ENCODE measurements at places on chromosomes 2 and 18.

DNA sequence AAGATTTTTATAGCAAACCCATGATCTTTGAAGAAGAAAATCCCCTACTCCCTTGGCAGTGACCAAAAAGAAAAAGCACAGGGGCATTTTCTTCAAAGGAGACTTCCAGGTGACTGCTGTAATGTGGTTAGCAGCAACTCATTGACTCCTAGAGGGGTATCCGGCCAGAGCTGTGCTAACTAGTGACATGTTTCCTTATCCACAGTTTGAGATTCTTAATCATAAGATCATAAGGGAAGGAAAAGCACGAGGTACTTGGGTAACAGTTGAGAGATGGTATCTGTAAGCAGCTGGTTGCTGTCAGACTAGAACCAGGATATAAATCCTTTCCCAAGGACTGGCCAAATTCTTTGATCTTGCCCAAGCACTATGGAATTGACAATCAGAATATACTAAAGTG is 124.7 kb downstream of the MREG start:
- H3K27ac ChIP-seq, result no peak overlapping the region
- no peak for DNase-seq

GRCh38 chr2:77831471-77831870 is 309.3 kb upstream of the LRRTM4 start:
- no peak for DNase-seq
- H3K4me1 ChIP-seq, result no peaks in the 10 kb centered on the region
- no peak overlapping the region for H3K4me3 ChIP-seq
- no peaks in the 10 kb centered on the region for H3K27me3 ChIP-seq
- no peak overlapping the region for H3K27ac ChIP-seq

DNA sequence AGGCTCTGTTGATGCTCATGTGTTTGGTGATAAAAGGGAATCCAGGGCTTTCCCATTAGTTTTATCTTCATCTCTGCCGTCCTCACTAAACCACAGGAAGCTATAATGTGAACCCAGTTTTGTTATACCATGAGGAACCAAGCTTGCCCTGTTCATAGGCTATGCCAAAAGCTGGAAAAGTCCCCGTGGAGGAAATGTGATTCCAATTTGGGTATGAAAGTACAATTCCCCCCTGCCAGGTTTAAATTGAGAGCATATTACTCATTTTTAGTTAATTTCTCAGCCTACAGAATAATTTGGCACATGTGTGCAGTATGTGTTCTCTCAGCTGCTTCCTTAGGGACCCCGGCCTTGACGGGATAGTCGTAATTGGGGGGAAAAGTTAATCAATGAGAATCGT is 327.4 kb downstream of the RND3 start:
- no peak overlapping the region for H3K27ac ChIP-seq
- no peak overlapping the region for H3K4me3 ChIP-seq
- peaks cover under 1% of the 10 kb centered on the region for H3K36me3 ChIP-seq
- no peaks in the 10 kb centered on the region for H3K4me1 ChIP-seq
- no peak for DNase-seq
- no peaks in the 10 kb centered on the region for H3K27me3 ChIP-seq

DNA sequence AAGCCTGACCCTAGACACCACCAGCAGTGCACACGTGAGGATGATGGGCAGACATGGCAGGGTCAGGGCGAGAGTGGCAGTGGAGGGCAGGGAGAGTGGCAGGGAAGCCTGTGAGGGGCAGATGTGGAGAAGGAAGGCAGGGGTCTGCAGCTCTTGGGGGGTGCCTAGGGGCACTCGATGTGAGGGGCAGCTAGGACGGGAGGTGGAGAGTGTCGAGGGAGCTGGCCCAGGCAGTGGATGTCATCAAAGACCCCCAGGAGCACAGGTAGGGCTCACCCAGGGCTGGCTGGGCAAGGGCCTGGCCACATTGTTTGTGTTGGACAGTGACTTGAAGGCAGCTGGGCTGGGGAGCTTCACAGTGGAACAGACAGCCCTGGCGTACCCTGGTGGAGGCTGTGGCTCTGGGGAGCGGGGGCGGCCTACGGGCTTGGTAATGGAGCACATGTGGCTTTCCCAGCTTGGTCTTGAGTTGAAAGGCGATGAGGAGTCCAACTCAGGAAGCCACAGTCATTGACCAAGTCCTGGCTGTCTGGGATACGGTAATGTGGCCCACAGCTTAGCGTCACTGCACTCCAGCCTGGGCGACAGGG is 87.1 kb downstream of the RTP5 start:
- peaks cover 4% of the 10 kb centered on the region for H3K4me1 ChIP-seq
- peaks cover 2% of the 10 kb centered on the region for H3K36me3 ChIP-seq
- DNase-seq, result no peak

DNA sequence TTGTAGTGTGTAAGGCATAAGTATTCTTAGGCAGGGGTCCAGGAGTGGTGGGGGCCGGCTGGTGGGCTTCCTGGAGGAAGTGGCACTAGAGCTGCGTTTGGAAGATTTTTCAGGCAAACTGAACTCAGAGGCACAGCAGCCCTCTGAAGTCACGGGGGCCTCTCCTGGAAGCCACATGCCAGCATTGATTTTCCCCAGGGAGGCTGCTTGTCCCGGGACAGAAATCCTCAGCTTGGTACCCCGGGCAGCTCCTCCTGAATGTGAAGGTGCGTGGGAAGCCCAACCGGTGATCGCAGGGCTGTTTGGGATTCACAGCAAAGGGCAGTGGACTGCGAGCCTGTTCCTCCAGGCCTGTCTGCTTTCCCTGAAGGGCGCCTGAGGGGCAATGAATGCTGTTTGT is 1.6 kb upstream of the PDIA6 start:
- H3K27me3 ChIP-seq, result peaks cover 6% of the 10 kb centered on the region
- H3K27ac ChIP-seq, result no peak overlapping the region
- peaks cover 11% of the 10 kb centered on the region for H3K36me3 ChIP-seq
- no peak for DNase-seq

GRCh38 chr2:27946530-27947060 is 56.1 kb downstream of the BABAM2 start:
- peaks cover 4% of the 10 kb centered on the region for H3K36me3 ChIP-seq
- DNase-seq, result no peak
- no peaks in the 10 kb centered on the region for H3K27me3 ChIP-seq

- no peaks in the 10 kb centered on the region for H3K27me3 ChIP-seq
- H3K27ac ChIP-seq, result no peak overlapping the region
- H3K4me3 ChIP-seq, result no peak overlapping the region
- no peaks in the 10 kb centered on the region for H3K36me3 ChIP-seq
Measured at GRCh38 chr2:203626952-203627681, 79.3 kb upstream of the CD28 start.

- no peak overlapping the region for H3K27ac ChIP-seq
- peaks cover 67% of the 10 kb centered on the region for H3K27me3 ChIP-seq
- DNase-seq, result no peak
- no peaks in the 10 kb centered on the region for H3K4me1 ChIP-seq
- H3K36me3 ChIP-seq, result no peaks in the 10 kb centered on the region
Measured at GRCh38 chr2:239779584-239779983, 245.6 kb downstream of the NDUFA10 start.

DNA sequence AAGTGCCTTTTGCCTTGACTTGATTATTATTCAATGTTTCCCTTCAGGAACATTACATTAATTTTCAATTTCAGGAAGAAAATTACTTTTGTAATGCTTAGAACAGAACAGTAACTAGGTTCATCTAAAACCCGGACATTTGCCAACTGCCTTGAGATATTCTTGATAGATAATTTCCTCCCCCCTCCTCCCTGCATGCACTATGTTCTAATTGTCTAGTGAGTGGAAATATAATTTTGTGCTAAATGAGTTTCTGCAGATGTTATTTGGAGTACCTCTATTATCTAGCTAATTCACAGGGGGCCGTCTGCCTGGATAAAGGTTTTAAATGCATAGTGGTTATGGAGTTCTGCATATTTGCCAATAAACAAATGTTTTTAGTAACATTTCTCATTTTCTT is 200.3 kb upstream of the SLC39A10 start:
- no peak for DNase-seq
- H3K4me3 ChIP-seq, result no peak overlapping the region

GRCh38 chr2:8281950-8282857 is 399.7 kb upstream of the ID2 start:
- H3K27ac ChIP-seq, result peak overlapping the region; percentile 85
- no peaks in the 10 kb centered on the region for H3K27me3 ChIP-seq
- H3K36me3 ChIP-seq, result peaks cover 2% of the 10 kb centered on the region
- peak overlapping the region; percentile 78 for H3K4me3 ChIP-seq
- peaks cover 30% of the 10 kb centered on the region for H3K4me1 ChIP-seq

DNA sequence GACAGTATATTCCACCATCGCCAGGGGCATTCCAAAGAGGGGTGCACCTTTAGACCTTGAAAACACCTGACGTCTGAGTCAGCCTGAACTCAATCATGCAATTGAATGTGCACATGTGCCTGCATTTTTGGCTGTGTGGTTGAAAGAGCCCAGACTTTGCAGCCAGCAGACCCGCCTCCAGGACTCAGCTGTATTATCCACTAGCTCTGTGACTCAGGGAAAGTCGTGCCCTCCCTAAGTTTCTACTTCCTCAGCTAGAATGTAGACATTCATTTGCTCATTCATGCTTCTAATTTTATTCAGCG is 94.2 kb downstream of the LRRC30 start:
- no peaks in the 10 kb centered on the region for H3K4me1 ChIP-seq
- no peak overlapping the region for H3K4me3 ChIP-seq
- no peaks in the 10 kb centered on the region for H3K27me3 ChIP-seq
- no peaks in the 10 kb centered on the region for H3K36me3 ChIP-seq
- no peak overlapping the region for H3K27ac ChIP-seq
- DNase-seq, result no peak

DNA sequence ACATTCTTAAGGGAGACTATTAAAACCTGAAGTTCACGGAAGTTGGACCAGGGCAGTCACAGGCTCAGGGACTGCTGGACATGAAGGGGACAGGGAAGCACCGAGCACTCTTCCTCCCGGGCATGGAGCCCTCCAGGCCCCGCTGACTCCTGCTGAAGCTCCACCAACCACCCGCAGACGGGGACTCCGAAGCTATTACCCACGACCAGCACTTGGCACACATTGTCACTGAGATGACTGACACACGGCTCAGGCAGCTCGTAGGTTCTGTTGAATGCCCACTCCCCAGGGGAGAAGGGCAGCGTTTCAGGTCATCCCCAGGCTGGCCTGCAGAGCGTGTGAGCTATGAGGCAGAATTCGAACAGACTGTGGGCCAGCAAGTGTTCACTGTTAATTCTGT is 234.8 kb downstream of the NDUFA10 start:
- H3K27ac ChIP-seq, result no peak overlapping the region
- H3K4me3 ChIP-seq, result no peak overlapping the region
- H3K36me3 ChIP-seq, result no peaks in the 10 kb centered on the region
- H3K27me3 ChIP-seq, result peaks cover 36% of the 10 kb centered on the region

DNA sequence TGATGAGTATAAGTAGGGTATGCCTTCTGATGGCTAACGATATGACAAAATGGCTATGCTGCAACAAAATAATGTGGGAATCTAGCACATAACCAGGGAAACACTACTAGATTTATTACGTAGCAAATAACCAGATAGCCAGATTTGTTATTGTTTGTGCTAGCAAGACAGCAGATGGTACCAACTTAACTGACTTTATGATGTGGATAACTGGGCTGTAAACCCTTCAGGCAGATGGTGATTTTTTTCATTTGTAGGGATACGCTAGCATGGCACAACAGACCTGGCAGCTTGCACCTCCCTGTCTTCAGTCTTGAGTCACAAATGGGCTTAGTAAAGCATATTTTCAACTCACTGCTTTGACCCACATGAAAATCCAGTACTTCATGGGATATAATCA is 48.7 kb downstream of the PRELID3A start:
- H3K27ac ChIP-seq, result no peak overlapping the region
- no peaks in the 10 kb centered on the region for H3K27me3 ChIP-seq
- H3K4me3 ChIP-seq, result no peak overlapping the region
- no peak for DNase-seq
- no peaks in the 10 kb centered on the region for H3K4me1 ChIP-seq

DNA sequence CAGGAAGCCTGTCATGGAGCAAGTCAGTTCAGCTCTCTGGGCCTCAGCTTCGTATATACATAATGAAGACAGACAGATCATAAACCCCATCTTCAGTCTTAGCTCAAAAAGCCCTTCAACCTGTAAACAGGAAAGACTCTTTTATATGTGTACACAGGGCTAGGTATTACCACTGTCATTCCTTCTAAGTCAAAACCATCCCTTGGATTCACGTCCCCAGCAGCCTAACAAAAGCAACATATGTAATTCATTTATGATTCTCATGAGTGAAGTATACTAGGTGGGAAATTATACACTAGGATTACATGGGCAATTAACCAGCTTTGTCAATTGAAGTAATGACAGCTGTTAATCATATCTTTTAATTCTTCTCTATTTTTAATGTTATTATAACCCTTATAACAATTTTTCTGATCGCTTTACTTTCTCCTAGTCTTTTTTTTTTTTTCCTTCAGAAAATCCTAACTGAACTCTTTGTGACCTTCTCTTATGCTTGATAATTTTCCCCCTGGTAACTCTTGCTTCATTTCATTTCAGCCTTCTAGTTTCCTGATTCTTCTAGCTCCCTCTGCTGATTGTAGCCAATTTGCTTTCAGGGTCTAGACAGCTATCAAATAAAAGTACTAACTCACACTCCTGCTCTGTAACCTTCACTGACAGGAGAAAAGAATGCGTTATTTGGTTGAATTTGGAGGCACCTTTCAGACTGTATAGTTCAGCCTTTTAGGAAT is 99.7 kb downstream of the RBM43 start:
- H3K4me3 ChIP-seq, result no peak overlapping the region
- no peaks in the 10 kb centered on the region for H3K4me1 ChIP-seq
- peaks cover 2% of the 10 kb centered on the region for H3K36me3 ChIP-seq
- no peak overlapping the region for H3K27ac ChIP-seq

- no peak for DNase-seq
- H3K27me3 ChIP-seq, result no peaks in the 10 kb centered on the region
- H3K27ac ChIP-seq, result peak overlapping the region; percentile 33
- H3K4me1 ChIP-seq, result peaks cover 24% of the 10 kb centered on the region
- H3K4me3 ChIP-seq, result peak overlapping the region; percentile 5
Measured at GRCh38 chr2:151669585-151670081, 64.6 kb downstream of the NEB start.

GRCh38 chr2:183162362-183162761 is 38.1 kb downstream of the NUP35 start:
- H3K36me3 ChIP-seq, result peaks cover 16% of the 10 kb centered on the region
- H3K4me3 ChIP-seq, result no peak overlapping the region
- no peaks in the 10 kb centered on the region for H3K4me1 ChIP-seq
- H3K27ac ChIP-seq, result no peak overlapping the region

DNA sequence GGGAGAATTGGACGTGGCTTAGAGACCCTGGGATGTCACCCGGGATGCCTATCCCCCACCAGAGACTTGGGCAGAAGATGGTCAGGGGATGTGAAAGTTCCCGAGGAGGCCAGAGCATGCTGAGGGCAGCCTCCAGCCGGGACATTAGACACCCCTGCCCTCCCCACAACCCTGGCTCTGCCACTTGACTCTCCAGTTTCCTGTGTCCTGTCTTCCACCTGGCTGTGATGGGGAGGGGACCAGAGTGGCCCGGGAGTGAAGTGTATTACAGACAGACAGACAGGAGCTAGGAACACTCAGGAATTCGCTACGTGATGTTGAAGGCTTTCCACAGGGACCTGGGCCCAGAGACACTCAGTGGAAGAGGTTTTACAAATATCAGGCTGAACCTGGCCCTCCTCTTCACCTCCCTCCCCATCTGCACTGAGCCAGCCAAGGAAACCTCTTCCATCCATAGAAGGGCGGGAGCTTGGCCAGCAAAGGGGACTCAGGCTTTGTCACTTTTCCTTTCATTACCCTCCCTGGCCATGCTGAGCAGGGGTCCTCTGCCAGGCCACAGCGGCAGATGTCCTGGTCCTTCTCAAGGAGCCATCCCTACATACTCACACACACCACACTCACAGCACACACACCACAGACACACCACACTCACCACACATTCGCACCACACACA is 60.7 kb downstream of the SDC1 start:
- H3K4me3 ChIP-seq, result no peak overlapping the region
- H3K4me1 ChIP-seq, result no peaks in the 10 kb centered on the region
- no peaks in the 10 kb centered on the region for H3K36me3 ChIP-seq
- H3K27me3 ChIP-seq, result peaks cover 16% of the 10 kb centered on the region
- H3K27ac ChIP-seq, result no peak overlapping the region
- no peak for DNase-seq
